Effector CD4-positive, alpha-beta T cell (primary cell): ENCODE measurements at places on chromosomes 7 and 10.

DNA sequence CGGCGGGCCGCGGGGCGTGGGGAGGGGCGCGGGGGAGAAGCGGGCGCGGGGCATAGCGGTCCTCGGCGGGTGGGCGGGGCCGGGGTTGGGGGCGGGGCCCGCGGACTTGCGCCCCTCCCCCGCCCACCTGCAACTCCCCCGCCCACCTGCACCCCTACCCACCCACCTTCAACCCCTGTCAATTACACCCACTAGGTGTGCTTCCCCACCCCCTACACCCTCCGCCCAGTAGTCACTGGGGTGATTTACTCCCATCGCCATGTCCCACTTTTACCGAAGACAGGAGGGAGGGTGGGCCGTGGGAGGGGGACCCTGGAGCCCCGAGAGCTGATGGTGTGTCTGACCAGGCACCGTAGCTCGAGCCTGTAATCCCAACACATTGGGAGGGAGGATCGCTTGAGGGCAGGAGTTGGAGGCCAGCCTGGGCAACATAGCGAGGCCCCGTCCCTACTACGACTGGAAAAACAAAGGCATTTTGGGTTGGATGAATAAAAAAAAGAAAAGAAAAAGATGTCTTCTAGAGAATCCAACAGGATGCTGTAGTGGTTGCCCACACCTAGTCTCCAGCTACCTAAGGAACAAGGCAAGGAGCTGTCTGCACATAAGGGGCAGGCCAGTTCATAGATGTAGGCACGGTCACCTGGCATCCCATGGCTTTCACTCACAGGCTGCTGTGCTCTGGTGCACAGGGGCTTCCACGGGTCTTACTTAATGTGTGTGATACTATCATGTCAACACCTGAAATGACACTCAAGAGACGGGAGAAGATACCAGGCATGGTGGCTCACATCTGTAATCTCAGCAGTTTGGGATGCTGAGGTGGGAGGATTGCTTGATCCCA, 761 bp downstream of the KCTD7 start:
- DNase-seq = no peak

GRCh38 chr7:79872176-79872575, 262.5 kb upstream of the GNAI1 start:
- DNase-seq = no peak

DNA sequence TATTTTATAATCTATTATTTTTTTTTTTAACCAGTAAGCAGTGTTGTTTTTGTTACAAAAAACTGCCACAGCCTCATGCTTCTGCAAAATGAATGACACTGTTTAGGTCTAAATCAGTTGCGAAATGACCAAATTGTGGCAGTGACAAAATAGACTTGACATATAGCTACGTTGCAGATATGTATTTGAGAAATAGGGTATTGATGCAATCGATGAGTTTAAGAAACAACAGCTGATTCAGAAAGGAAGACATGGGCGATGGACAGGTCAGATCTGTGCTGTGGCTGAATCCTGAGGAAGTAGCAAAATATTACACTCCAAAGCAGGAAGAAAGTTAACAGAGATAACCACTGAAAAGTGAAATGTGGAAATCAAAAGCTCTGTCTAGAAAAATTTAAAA, 89.0 kb upstream of the STEAP4 start:
- no peak for DNase-seq

GRCh38 chr7:96067321-96067720, 254.6 kb downstream of the SLC25A13 start:
- DNase-seq = no peak

DNA sequence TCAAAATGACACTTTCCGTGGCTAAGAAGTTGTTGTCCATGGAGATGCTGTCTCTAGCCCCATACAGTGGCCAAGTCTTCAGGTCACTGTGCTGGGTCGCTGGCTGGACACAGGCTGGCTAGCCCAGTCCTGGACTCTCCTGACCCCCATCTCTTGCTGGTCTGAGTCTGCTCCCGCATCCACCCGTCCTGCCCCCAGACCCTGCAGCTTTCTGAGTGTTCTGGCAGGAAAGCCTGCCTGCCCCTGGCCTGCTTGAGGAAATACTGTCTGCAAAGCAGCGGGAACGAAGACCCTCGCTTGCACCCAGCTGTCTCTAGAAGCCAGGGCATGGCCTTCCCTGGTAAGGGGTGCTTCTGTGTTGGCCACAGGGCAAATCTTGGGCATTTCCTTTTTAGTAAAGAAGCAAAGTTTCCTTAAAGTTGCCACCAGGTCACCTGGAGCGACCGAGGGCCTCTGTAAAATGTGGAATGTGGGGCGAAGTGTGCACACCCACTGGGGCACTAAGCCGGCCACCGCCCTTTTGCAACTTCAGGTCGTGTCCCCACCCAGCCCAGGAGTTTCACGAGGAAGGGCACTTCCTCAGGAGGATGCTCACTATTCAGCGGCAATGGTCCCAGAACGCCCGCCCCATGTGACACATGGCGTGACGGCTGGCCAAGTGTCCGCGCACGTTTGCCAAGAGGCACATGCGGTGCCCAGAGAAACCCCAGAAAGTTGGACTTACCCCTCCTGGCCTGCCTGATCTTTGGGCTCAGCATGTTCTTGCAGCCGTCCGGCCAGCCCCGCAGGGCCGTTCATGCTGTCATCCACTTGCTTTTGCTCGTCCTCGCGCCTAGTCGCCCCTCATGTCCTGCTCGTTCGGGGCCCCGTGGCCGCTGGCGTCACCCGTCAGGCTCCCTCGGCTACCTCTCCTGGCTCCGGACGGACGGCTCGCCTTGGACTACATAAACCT, 558 bp downstream of the ARHGAP22 start:
- no peak for DNase-seq

DNA sequence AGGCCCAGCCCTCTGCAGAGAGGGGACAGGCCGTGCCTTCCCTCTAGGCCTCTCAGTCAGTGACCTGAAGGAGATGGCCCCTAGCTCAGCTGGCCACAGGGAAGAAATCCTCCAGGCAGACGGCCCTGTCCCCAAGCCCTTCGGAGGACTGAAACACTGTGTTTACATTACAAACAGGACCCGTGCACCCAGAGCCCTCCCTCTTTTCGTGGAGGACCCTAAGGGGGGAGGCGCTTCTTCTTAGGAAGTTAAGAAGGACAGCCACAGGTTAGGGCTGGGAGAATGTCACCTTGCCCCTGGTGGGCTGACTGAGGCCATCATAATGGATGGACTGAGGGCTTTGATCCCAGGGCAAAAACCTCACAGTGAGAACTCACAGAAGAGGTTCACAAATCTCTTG, 154.9 kb downstream of the SLIT1 start:
- no peak for DNase-seq
